ENCODE measurements at places on chromosomes 1 and 21. TPM values are rescaled to one million over a fixed set of nuclear protein-coding genes. Genes with fewer than 3 reads are reported as not detected.

Gene CD5L
- total RNA-seq, result not detected

Gene RPL11
- 1,595 TPM for total RNA-seq

Gene PRDM16
- total RNA-seq, result 11.4 TPM

Gene SPRR5
- not detected for total RNA-seq

Gene CD160
- 0.12 TPM for total RNA-seq

Gene IL12RB2
- total RNA-seq, result not detected

Gene MX1
- total RNA-seq, result 6.3 TPM

Gene TMEM167B
- total RNA-seq, result 28.9 TPM

Gene CD84
- not detected for total RNA-seq

Gene PLCH2
- not detected for total RNA-seq

Gene PRAMEF27
- total RNA-seq, result not detected
